Tracheal epithelial cell (primary cell): ENCODE measurements at places on chromosomes 12 and 14. TPM values are rescaled to one million over a fixed set of nuclear protein-coding genes. Genes with fewer than 3 reads are reported as not detected.

The KRT71 gene
- not detected in 2 replicates for total RNA-seq

The KRT74 gene
- under 0.01 TPM in 1 of 2 replicates, not detected in the other for total RNA-seq

The ADAM21 gene
- 0.48 and 0.64 TPM in 2 replicates for total RNA-seq

The KRT75 gene
- 1.1 and 87.0 TPM in 2 replicates for total RNA-seq

The PHLDA1 gene
- 26.9 and 40.7 TPM in 2 replicates for total RNA-seq

The FGF6 gene
- not detected in 2 replicates for total RNA-seq

The ATL1 gene
- 1.1 and 4.6 TPM in 2 replicates for total RNA-seq

The SLC10A1 gene
- total RNA-seq: not detected in 2 replicates

The RCOR1 gene
- 22.2 and 22.8 TPM in 2 replicates for total RNA-seq

The TMPRSS12 gene
- total RNA-seq: not detected in 2 replicates

The MANSC4 gene
- not detected in 2 replicates for total RNA-seq

The RPGRIP1 gene
- total RNA-seq: not detected in 2 replicates

The SIRT4 gene
- total RNA-seq: 0.96 and 3.2 TPM in 2 replicates

The CMA1 gene
- not detected in 2 replicates for total RNA-seq

The FOXM1 gene
- total RNA-seq: 0.48 and 0.64 TPM in 2 replicates

The VWF gene
- 1.1 and 2.2 TPM in 2 replicates for total RNA-seq

The PLA2G1B gene
- not detected in 2 replicates for total RNA-seq

The NGB gene
- 0.24 TPM in 1 of 2 replicates, not detected in the other for total RNA-seq

The SALL2 gene
- total RNA-seq: 0.85 and 1.2 TPM in 2 replicates

The ARHGEF40 gene
- 11.5 and 18.3 TPM in 2 replicates for total RNA-seq

The SERPINA9 gene
- not detected in 2 replicates for total RNA-seq

The GZMB gene
- 0.21 TPM in 1 of 2 replicates, not detected in the other for total RNA-seq

The HOXC4 gene
- under 0.01 TPM in 1 of 2 replicates, not detected in the other for total RNA-seq

The FRS2 gene
- 29.6 and 35.2 TPM in 2 replicates for total RNA-seq

The ELK3 gene
- 11.3 and 21.2 TPM in 2 replicates for total RNA-seq

The DHH gene
- under 0.01 TPM in 1 of 2 replicates, not detected in the other for total RNA-seq

The TOMM20L gene
- total RNA-seq: not detected in 2 replicates

The KCNMB4 gene
- total RNA-seq: 1.5 and 1.9 TPM in 2 replicates

The TAS2R42 gene
- not detected in 2 replicates for total RNA-seq

The PKP2 gene
- 59.0 and 61.4 TPM in 2 replicates for total RNA-seq

The OR4E2 gene
- total RNA-seq: not detected in 2 replicates

The CMKLR1 gene
- not detected in 2 replicates for total RNA-seq

The FAM161B gene
- 0.96 and 1.9 TPM in 2 replicates for total RNA-seq

The EPS8 gene
- 15.2 and 28.1 TPM in 2 replicates for total RNA-seq

The CLMN gene
- 6.4 and 7.2 TPM in 2 replicates for total RNA-seq

The CLEC1B gene
- not detected in 2 replicates for total RNA-seq

The RBP5 gene
- total RNA-seq: not detected in 2 replicates

The SMIM41 gene
- not detected in 2 replicates for total RNA-seq

The FLVCR2 gene
- total RNA-seq: 1.7 and 2.8 TPM in 2 replicates

The SOAT2 gene
- not detected in 2 replicates for total RNA-seq

The ASB2 gene
- under 0.01 and 1.9 TPM in 2 replicates for total RNA-seq

The SLC25A47 gene
- total RNA-seq: not detected in 2 replicates

The BAZ1A gene
- total RNA-seq: 51.6 and 66.5 TPM in 2 replicates

The OAS2 gene
- total RNA-seq: 1.9 TPM in 2 replicates

The KCNJ8 gene
- total RNA-seq: 0.48 TPM in 1 of 2 replicates, not detected in the other

The PIANP gene
- total RNA-seq: not detected in 2 replicates

The CD163 gene
- not detected in 2 replicates for total RNA-seq

The KRT7 gene
- total RNA-seq: 775 and 1,618 TPM in 2 replicates

The BICDL1 gene
- total RNA-seq: 6.3 and 9.0 TPM in 2 replicates

The UNC119B gene
- 12.0 and 18.8 TPM in 2 replicates for total RNA-seq
